ENCODE measurements at places on chromosomes 5 and 9.

GRCh38 chr9:129480227-129480626, 140.7 kb downstream of the C9orf50 start:
- DNase-seq: no peak

GRCh38 chr9:100869326-100869725, 159.2 kb upstream of the PLPPR1 start:
- no peak for DNase-seq

DNA sequence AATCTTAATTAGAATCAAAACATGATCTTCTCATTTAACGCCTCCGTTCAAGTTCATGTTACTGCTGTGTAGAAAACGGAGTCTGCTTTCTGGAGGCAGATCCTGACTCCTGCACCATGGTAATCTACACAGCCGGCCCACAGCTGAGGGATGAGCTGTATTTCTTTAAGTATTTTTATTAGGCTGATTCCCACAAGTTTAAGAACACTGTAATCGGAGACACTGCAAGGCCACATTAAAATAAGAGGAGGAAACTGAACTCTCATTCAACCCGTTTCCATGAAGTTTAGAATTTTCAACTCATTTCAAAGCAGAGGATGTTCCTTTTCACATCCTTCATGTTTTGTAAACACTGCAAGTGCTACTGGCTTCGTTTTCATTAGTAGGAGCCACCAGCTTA, 372.2 kb downstream of the NFIB start:
- DNase-seq: no peak

DNA sequence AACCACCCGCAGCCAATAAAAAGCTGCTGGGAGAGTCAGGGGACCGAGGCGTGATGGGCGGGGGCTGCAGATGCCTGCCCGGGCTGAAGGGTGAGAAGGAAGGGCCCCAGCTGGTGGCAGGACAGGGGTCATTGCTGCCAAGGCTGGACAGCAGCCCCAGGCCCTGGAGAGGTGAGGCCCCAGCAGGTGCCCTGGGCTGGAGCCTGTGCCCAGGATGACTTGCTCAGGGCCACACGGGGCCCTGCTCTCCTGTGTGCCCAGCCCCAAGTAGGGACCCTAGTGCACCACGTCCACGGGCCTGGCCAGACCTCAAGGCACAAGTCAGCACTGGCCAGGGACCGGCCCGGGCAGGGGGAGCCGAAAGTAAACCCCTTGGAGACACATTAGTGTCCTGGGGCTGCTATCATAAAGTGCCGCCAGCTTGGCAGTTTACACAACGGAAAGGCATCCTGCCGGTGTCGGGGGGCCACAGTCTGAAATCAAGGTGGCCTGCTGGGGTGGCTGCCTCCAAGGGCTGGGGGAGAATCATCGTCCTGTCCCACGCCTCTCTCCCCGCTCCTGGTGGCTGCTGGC, 22.0 kb downstream of the LHX3 start:
- no peak for DNase-seq

- no peak for DNase-seq
Observed at GRCh38 chr9:112063151-112063550, 111.9 kb downstream of the SUSD1 start.

DNA sequence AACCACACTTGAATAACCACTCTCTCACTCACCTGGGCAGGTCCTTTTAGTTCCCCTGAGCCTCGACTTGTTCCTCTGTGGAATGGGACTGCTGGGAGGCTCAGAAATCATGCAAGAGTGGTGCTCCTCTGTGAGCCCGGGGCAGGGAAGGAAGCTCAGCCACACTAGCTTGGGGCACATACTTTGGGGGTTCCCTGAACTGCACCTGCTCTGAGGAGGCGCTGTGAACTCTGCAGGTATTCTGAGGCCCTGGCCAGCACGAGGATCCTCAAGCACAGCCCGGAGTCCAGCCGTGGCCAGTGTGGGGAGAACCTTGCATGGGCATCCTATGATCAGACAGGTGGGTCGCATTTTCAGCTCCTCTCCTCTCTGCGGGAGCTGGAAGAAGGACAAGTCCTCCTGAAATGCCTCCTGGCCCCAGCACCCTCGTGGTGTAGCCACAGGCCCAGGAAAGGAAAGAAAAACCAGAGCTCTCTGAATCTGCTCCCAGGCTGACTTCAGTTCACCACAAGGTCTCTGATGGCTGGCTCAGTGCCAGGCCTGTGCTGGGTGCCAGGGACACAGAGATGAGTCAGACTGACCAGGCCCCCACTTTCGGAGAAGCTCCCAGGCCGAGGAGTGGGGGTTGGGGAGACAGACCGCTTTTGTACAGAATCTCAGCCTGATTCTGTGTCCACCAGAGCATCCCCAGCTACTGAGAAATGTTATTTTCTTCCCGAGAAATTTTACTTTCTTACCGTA, 11.9 kb downstream of the GLIPR2 start:
- DNase-seq: no peak

DNA sequence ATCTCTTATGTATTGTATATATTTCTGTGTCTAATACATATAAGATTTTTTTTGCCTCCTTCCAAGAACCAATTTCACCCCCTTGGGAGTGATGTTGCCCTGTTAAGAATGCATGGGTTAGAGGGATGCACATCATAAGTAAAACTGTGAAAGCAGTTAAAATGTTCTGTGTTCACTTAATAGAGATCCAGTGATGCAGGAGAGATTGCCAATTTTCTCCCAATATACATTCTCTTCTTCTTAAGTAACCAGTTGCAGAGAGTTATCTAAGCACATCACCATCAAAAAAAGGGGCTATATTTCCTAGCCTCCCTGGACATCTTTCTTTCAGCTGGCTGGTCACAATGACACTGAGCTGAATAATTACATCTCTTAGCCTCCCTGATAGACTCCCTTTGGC, 307.0 kb downstream of the OSTF1 start:
- no peak for DNase-seq

DNA sequence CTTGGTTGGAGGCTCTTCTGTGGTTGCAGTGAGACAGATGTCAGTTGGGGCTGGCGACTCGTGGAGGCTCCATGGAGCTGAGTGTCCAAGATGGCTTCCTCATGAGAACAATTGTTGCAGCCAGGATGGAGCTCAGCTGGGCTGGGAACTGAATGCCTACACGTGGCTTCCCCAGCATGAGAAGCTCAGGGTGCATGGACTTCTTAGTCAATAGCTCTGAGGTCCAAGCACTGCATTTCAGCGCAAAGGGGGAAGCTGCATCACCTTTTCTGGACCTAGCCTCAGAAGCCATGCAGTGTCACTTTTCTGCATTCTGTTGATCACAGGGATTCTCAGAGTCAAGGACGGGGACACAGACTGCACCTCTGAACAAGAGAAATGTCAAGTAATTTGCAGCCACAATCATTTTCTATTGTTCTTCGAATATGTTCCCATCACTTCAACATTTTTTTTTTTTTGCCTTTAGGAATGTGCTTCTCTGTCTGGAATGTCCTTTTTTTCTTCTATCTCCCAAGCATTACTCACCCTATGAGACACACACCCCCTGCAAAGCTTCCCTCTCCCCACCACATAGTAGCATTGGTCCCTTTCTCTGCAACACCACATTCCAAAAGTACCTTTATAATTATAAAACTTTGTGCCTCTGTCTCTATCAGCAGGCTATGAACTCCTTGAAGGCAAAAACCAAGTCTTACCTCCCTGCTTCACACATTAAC, 57.5 kb upstream of the STK32A start:
- DNase-seq: no peak

- no peak for DNase-seq
Observed at GRCh38 chr9:83144492-83144891, 81.5 kb upstream of the RASEF start.

DNA sequence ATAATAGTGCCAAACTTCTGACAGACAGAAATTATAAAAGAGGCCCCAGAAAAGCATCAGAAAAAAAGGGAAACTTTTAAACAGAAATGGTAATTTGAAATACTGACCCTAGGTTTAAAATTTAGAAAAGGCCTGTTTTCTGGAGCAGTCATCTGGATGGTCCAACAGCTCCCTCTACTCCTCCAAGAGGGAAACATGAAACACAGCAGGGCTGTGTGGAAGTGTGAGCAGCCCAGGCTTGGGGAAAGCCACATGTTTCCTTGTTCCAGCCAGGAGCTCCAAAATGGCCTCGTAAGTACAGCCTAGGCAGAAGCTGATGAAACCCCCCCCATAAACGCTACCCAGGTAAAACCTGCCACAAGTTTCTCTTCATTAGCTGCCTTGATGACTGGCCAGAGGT, 499.3 kb upstream of the ADAMTS16 start:
- DNase-seq: peak; percentile 16

DNA sequence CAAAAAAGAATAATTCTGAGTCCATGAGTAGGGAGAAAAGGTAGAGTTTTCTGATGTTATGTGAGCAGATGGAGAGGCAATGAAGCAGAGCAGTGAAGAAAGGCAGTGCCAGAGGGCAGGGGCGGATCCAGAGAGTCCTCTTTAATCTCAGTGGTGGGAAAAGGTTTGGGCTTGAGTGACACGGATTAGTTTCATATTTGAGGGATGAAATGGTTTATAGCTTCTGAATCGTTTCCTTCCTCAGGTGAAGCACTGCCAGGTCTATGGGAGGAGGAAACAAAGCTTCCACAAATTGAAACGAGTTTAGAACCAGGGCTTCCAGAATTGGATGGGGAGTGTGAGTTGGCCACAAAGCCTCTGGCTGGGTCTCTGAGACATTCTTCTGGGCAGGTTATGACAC, 517.0 kb upstream of the PAPPA start:
- no peak for DNase-seq

GRCh38 chr9:31669311-31669710, 715.1 kb upstream of the ACO1 start:
- no peak for DNase-seq

DNA sequence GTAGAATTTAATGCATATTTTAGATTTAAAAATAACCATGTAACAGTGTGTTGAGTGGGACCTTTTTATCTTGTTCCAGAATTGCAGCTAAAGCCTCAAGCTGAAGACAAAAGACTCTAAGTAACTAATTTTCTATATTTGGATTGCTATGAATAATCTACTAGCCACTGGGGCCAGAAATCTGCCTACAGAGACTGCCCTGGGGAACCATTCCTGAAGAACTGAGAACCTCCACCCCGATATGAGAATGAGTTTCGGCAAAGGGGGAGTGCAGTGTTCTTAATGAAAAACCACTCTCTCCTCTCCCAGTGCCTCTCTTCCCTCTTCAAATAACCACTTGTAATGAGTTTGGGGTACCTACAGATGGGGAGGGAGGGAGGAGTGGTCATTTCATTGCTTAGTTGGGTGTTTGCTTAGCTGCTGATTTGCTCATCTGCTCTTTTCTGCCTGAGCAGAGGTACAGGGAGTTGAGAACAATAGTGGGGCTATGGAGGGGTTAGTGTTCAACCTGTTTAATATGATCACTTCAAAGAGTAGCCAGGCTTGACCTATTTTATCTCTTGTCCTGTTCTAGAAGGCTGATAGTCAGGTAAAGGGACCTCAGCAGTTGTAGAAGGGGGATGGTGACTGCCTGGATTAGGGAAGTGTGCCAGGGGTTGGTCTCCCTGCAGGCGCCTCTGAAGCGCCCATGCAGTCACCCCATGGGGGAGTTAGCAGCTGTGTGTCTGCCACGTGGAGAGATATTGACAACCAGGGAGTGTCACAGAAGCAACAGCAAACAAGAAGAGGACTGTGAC, 47.7 kb downstream of the ATG10 start:
- DNase-seq: no peak

DNA sequence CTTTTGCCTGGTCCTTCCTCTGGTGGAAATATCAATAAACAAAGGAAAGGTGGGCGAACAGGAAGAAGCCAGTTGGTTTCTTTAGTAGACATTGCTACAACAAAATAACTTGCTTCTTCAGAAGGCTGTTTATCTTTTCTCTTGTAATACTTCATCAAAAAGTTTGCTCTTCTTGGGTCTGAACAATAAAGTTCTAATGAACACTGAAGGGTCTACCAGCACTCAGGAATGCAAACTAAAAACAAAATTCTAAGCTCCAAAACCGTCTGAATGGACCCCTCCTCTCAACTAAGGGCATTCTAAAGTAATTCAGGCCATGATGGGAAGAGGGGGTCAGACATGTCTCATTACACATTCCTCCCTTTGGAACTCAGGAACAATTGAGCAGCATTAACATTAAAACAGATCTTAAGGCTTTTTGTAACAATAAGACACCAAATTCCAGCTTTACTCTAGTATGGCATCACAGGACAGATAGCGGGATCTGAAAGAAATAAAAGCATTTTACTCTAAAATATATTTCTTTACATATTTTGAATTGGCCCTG, 2.3 kb downstream of the TBCA start:
- DNase-seq: no peak

DNA sequence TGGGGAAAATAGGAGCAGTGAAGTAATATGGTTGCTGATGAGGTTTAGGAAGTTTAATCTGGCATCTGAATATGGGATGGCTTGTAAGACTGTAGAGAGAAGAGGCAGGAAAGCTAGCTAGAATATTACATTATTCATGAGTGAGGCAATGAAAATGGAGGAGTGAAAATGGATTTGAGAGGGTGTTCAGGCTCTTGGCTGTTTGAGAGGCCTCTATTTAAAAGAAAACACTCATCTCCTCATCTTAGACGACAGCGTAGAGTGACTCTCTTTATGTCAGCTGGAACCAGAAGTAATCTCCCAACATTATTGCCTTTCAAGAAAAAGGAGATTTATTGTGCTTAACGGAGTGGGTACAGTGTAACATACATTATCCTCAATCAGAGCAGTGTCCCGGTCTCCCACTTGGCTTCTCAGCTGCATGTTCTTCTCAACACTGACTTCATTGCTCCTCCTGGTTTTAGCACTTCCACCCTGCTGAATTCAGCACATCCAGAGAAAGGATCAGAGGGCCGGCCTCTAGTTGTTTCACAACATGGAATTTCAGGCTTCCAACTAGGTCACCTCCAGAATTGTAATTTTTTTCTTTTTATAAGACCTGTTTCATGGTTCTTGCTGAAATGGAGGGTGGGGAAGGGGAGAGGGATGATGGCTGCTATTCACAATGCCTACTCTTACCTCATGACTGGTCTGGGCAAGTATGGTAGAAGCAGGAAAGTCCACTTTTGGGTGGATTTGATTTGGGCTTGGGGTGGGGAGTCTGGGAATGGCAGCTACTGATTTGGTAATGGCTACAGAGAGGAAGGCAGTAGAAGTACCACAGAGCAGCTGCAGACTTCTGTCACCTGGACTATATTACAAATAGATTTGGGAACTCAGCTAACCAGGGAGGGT, 52.9 kb upstream of the KIAA1958 start:
- DNase-seq: no peak

DNA sequence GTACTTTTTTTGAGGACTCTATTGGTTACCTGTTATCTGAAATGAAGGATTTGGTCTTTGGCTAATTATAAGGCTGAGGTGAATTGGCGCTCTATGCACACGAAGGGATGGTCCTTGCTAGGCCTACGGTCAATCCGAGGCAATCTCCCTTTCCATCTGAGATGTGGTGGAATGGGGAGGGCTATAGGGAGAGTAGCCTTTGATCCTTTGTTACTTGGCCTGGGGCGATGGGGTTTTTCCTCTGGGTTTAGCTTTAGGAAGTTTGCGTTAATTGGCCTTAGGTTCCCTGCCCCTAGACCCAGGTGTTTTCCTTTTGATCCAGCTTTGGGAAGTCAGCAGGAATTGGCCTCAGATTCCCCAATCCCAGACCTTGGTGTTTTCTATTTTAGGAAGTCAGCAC, 102.1 kb upstream of the C9orf72 start:
- DNase-seq: no peak

GRCh38 chr9:86413971-86414880, 60.0 kb upstream of the TUT7 start:
- no peak for DNase-seq
